SJCRH30 (cell line): ENCODE measurements at places on chromosomes 3 and 15.
A peak's percentile ranks its signal among the peaks of the same experiment; 100 is the strongest.

GRCh38 chr15:52783929-52784798 lies 6.0 kb downstream of the ONECUT1 start:
- no peak for DNase-seq

GRCh38 chr15:45796433-45796832 lies 161.6 kb downstream of the SQOR start:
- DNase-seq, result no peak

DNA sequence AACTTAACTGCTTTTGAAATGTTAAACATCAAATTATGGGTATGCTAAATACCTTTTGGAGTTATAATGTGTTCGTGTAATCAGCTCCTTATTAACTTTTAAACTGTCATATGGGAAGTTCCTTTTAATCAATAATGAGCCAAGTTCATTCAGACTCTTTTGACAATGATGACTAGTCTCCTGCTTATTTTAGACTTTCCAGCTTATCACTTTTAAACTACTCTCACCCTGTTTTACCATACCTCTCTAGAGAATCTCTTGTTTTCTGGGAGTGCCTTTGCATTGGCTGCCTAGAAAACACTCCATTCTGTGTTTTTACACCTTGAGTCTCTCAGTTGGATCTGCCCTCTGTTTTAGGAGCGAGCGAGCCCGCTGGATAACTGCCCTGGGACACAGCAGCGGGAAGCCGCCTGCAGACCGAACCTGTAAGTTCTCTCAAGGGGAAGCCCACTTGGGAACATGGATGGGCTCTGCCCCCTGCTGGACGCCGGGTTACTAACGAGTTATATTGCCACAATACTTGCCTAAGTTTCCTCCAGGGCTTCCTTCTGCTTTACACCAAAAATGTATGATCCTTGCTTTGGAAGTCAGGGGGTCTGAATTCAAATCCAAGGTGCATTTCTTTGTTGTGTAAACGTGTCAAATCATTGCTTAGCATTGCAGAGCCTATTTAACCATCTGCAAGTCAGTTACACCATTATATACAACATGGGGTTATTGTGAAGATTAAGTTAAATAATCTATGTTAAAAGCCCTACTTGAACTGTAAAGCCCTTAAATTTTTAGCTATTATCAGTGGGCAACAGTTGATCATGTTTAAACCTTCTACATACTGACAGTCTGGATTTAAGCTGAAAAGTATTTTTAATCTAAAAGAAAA lies 71.3 kb downstream of the DHX36 start:
- peak; percentile 85 for DNase-seq

DNA sequence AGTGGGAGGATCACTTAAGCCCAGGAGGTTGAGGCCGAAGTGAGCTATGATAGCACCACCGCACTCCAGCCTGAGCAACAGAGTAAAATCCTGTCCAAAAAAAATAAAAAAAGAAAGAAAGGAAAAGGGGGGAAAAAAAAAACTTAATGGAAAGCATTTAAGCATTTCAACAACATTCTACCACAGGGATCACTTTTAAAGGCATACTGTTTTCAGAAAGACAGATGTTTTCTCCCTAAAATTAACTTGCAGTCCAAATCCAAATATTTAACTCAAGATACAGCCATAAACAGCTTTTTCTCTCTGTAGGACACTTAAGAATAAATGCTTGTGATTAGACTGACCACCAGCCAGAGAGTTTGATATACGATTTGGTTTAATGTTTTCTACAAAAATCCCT lies 141.0 kb downstream of the MAGI1 start:
- DNase-seq, result no peak
